HFFc6 (cell line): ENCODE measurements at places on chromosomes 2 and 18.
A peak's percentile ranks its signal among the peaks of the same experiment; 100 is the strongest.

GRCh38 chr2:161578998-161579397 lies 45.2 kb upstream of the SLC4A10 start:
- DNase-seq, result no peak
- H3K27me3 ChIP-seq, result no peaks in the 10 kb centered on the region; the same call in 1 of the 2 replicates
- H3K4me1 ChIP-seq, result no peaks in the 10 kb centered on the region
- no peak overlapping the region for H3K27ac ChIP-seq

- no peak overlapping the region for H3K27ac ChIP-seq
- no peaks in the 10 kb centered on the region for H3K36me3 ChIP-seq
- H3K27me3 ChIP-seq, result peaks cover 7% of the 10 kb centered on the region; the same call in 1 of the 2 replicates
- no peak for DNase-seq
Observed at GRCh38 chr2:129879614-129880180, 99.8 kb upstream of the RAB6C start.

- H3K27ac ChIP-seq, result no peak overlapping the region
- no peak for DNase-seq
- H3K36me3 ChIP-seq, result no peaks in the 10 kb centered on the region
- peaks cover 1% of the 10 kb centered on the region for H3K27me3 ChIP-seq
Observed at GRCh38 chr2:30803281-30803680, 4.0 kb downstream of the CAPN13 start.

DNA sequence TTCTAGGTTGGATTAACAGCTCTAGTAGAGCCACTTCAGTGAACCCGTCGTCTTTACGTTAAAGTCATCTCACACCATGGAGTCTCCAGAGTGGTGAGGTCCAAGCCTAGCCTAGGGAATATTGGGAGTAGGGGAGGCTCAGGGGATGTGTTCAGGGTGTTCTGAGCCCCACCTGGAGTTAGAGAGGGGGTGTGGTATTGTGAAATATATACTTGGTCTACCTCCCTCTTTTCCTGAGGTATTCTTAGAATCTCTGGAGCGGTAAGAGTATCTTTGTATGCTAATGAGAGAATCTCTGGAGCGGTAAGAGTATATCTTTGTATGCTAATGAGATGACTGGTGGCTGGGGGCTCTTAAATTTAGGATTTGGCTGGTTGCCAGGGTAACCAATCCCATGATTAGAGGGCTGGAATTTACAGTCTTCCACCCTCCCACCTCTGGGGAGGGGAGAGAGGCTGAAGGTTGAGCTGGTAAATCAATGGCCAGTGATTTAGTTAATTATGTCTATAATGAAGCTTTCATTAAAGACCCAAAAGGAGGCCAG lies 69.5 kb downstream of the INPP4A start:
- no peaks in the 10 kb centered on the region for H3K36me3 ChIP-seq
- H3K4me1 ChIP-seq, result peaks cover 49% of the 10 kb centered on the region
- H3K27me3 ChIP-seq, result no peaks in the 10 kb centered on the region
- DNase-seq, result no peak
- H3K4me3 ChIP-seq, result no peak overlapping the region

DNA sequence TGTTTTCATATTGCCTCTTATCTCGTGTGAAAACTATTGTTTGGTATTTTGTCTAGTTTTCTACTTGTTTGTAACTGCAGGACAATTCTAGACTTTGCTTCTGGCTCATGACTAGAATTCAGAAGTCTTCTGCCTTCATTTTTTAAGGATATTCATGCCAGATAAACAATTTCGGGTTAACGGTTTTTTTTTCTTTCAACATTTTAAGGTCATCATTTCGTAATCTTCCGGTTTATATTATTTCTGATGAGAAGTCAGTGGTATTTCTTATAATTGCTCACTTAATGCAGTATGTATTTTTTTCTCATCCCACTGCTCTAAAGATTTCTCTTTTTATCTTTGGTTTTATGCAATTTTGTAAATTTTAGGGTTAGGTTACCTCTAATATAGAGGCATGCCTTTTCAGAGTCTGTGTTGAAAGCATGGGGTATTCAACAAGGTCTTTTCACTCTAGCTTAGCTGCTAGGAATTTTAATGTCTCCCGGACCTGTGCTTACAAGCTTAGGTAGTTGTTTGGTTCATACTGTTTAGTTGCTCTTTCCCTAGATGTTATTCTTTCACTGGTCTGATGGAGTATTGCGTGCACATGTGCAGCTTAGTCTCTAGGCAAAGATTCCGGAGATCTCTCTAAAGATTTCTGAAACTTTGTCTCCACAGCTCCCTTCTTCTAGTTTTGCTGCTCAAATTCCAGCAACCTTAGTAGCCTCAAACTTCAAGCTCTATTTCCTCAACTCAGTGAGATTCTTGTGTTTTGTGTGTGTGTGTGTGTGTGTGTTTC lies 198.1 kb downstream of the MCFD2 start:
- H3K27me3 ChIP-seq, result no peaks in the 10 kb centered on the region
- H3K27ac ChIP-seq, result peak overlapping the region; percentile 78
- peak overlapping the region; percentile 68 for H3K4me3 ChIP-seq
- peaks cover 92% of the 10 kb centered on the region for H3K4me1 ChIP-seq
- DNase-seq, result no peak

DNA sequence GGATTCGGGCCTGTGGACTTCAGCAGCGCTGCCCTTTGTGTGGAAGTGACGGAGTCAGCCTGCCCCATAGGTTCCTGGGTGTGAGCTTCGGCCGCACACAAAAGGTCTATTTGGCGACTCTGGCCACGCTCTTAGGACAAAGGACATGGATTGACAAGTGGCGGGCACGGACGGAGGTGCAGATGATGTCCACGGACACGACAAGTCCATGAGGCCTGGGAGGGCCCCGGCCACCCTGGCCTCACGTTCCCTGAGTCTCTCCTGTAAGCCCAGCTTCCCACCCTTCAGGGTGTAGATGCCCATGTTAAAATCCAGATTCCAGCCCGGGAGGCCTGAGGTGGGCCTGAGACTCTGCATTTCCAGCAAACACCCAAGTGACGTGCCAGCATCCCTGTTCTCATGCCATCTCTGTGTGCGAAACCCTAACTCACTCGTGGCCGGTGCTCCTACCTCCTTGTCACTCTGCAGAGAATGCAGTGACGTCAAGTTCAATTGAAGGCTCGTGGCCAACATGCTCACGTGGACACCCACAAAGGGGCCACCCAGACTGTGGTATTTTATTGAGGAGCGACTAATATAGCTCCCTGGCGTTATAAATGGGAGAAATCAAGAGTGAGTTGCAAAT lies 111.7 kb downstream of the RTP5 start:
- peaks cover 17% of the 10 kb centered on the region for H3K27me3 ChIP-seq
- no peak for DNase-seq
- no peak overlapping the region for H3K4me3 ChIP-seq

DNA sequence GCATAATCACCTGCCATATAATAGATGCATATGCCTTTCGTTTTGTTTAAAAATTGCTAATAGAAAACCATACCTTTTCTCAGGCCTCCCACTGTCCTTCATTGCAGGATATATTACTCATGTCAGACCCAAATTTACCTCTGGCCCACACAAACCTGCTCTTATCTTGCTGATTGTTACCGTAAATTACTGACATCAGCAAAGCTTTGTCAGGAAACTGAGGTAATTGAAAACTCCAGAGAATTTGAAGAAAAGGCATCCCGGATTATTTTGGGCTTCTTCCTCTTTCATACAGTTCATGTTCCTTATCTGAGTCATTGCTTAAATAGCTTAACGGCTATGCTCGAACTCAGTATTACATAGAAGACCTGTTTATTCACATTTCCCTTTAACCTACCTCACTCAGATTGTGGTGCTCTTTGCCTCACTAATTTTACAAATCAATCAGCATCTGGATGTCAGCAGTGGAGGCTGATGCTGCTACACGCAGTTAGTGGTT lies 145.7 kb downstream of the ZEB2 start:
- no peak for DNase-seq
- H3K27ac ChIP-seq, result no peak overlapping the region
- H3K4me1 ChIP-seq, result peaks cover 81% of the 10 kb centered on the region
- no peaks in the 10 kb centered on the region for H3K36me3 ChIP-seq
- H3K27me3 ChIP-seq, result peaks cover 2% of the 10 kb centered on the region; the same call in 1 of the 2 replicates

DNA sequence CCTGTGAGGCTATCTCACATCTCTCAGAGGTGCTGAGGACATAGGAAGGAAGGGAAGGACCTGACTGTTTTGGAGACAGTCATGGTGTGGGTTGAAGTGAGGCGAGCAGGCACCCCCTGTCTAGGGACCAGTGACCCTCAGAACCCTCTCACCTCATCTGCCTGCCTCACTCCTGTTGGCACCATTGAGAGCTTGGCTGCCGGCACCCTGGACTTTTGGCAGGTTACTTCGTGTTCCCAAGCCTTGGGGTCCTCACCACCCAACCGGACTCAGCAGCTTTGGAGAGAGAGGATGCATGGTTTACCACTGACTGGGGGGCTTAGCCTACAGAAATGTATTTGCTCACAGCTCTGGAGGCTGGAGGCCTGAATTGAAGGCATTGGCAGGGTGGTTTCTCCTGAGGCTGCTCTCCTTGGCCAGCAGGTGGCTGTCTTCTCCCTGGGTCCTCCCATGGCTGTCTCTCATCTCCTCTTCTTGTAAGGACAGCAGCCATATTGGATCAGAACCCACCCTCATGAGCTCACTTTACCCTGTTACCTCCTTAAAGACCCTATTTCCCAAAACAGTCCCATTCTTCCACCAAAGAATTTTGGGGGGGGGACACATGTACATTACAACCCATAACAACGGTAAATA lies 142.0 kb downstream of the TSN start:
- peak; percentile 61 for DNase-seq
- no peak overlapping the region for H3K4me3 ChIP-seq
- H3K4me1 ChIP-seq, result peaks cover 25% of the 10 kb centered on the region
- no peaks in the 10 kb centered on the region for H3K36me3 ChIP-seq
- peak overlapping the region; percentile 90 for H3K27ac ChIP-seq

DNA sequence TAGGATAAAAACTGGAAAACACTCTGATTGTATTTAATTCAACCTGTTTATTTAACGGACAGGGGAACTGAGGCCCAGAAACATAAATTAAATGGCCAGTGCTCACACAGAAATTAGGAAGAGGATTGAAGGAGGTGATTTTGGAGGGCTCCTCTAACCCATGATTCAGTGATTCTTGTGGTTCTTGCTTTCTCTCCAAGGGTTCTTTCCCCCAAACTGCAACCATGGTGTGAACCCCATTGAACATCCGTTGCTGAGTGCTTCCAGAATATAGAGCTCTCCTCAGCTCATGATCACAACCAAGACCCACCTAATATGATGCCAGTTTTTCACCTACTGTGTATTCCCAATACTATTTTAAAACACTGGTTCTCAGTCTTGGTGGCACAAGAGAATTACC lies 41.4 kb downstream of the BMP10 start:
- peaks cover 71% of the 10 kb centered on the region for H3K4me1 ChIP-seq
- peak overlapping the region; percentile 73 for H3K4me3 ChIP-seq
- H3K27me3 ChIP-seq, result peaks cover 3% of the 10 kb centered on the region; the same call in 1 of the 2 replicates
- no peaks in the 10 kb centered on the region for H3K36me3 ChIP-seq
- H3K27ac ChIP-seq, result peak overlapping the region; percentile 70

- H3K27me3 ChIP-seq, result peaks cover 15% of the 10 kb centered on the region
- H3K4me3 ChIP-seq, result no peak overlapping the region
- H3K4me1 ChIP-seq, result no peaks in the 10 kb centered on the region
Observed at GRCh38 chr2:62321380-62322289, 125.7 kb downstream of the B3GNT2 start.

- H3K27me3 ChIP-seq, result peaks cover 1% of the 10 kb centered on the region
- H3K4me1 ChIP-seq, result peaks cover 24% of the 10 kb centered on the region
- no peak overlapping the region for H3K4me3 ChIP-seq
Observed at GRCh38 chr2:174686430-174686829, 77.8 kb downstream of the CHRNA1 start.

GRCh38 chr2:96131152-96131812 lies 7.0 kb downstream of the ASTL start:
- DNase-seq, result no peak
- H3K27me3 ChIP-seq, result peaks cover 38% of the 10 kb centered on the region
- no peak overlapping the region for H3K27ac ChIP-seq
- H3K36me3 ChIP-seq, result no peaks in the 10 kb centered on the region
- no peak overlapping the region for H3K4me3 ChIP-seq
- H3K4me1 ChIP-seq, result no peaks in the 10 kb centered on the region

DNA sequence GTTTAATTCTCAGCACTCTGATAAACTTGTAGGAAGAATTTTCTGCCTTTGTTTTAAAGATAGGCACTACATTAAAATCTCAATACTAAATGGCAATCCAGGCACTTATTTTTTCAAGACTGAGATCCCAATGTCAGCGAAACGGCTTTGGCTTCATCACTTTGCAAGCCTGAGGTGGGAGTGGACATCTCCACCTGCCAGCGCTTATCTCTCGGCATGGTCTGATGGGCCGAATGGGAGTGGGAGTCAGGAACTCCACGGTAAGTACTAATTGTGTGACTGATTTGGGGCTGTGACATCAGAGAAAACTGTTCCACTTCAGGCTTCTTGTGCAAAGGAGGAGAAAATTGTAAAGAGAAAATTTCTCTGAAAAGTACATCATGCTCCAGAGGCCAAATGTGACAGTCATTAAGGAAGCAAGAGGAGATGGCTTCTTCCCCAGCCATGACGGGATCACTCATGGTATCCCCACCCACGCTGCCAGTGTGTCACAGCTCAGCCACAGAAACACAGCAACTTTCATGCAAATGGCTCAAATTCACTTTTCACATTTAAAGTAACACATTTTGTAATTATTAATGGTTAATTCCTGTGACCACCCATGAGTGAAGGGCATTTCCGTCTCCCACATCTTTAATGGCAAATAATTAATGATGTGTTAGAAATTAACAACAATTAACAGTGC lies 385.5 kb upstream of the HNRNPA3 start:
- no peaks in the 10 kb centered on the region for H3K36me3 ChIP-seq
- DNase-seq, result no peak
- H3K4me1 ChIP-seq, result no peaks in the 10 kb centered on the region
- H3K27me3 ChIP-seq, result peaks cover 15% of the 10 kb centered on the region

GRCh38 chr2:20351555-20352229 lies 1.0 kb upstream of the PUM2 start:
- H3K36me3 ChIP-seq, result peaks cover 19% of the 10 kb centered on the region; the same call in 1 of the 2 replicates
- no peak for DNase-seq
- no peaks in the 10 kb centered on the region for H3K27me3 ChIP-seq

- no peak overlapping the region for H3K27ac ChIP-seq
- H3K36me3 ChIP-seq, result no peaks in the 10 kb centered on the region
- H3K27me3 ChIP-seq, result no peaks in the 10 kb centered on the region
Observed at GRCh38 chr2:163610817-163611556, 124.8 kb downstream of the FIGN start.

DNA sequence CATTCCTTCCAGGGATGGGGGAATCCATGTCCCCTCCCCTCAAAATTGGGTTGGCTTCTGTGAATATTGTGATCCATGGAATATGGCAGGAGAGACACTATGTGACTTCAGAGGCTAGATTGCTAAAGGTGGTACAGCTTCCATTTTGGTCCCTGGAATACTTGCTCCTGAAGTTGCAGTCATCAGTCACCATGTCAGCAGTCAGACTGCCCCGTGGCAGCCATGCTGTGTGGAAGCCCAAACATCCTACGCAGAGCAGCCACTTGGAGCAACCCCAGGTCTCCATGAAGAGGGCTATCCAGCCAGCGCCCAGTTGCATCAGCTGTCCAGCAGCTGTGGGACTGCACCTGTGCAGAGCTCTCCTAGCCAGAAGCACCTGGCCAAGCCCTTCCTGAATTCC lies 15.8 kb upstream of the KDSR start:
- DNase-seq, result no peak
- no peak overlapping the region for H3K27ac ChIP-seq
- peaks cover 20% of the 10 kb centered on the region for H3K36me3 ChIP-seq
- no peak overlapping the region for H3K4me3 ChIP-seq
- peaks cover 22% of the 10 kb centered on the region for H3K4me1 ChIP-seq
- peaks cover 2% of the 10 kb centered on the region for H3K27me3 ChIP-seq
